Stimulated activated naive CD8-positive, alpha-beta T cell treated with anti-CD3 and anti-CD28 coated beads, Interleukin-15, Interleukin-2, amounts not matched to agents 100 U/mL and 50 U/mL, for 24 hours (primary cell): ENCODE measurements at places on chromosomes 7 and 10.

DNA sequence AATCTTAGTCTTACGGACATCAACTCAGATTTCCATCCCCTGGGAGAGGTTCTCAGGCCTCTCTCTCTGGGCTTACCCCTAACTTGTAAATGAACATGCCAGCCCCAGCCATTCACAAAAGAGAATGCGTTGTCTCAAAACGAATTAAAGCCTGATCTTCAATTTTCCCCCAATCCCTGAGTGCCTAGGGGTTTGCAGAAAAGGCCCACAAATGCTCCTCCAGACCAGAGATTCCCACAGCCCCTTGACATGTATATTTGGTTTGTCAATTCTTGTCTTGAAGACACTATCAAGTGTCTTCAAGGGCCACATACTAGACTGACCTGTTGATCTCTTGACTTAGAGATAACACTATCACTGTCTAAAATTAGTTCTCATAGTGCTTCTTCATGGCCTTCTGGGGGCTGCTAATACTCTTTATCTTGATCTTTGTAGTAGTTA is 11.9 kb upstream of the HOXA13 start:
- no peak for DNase-seq

- no peak for DNase-seq
Measured at GRCh38 chr7:40721342-40721949, 586.6 kb downstream of the SUGCT start.

DNA sequence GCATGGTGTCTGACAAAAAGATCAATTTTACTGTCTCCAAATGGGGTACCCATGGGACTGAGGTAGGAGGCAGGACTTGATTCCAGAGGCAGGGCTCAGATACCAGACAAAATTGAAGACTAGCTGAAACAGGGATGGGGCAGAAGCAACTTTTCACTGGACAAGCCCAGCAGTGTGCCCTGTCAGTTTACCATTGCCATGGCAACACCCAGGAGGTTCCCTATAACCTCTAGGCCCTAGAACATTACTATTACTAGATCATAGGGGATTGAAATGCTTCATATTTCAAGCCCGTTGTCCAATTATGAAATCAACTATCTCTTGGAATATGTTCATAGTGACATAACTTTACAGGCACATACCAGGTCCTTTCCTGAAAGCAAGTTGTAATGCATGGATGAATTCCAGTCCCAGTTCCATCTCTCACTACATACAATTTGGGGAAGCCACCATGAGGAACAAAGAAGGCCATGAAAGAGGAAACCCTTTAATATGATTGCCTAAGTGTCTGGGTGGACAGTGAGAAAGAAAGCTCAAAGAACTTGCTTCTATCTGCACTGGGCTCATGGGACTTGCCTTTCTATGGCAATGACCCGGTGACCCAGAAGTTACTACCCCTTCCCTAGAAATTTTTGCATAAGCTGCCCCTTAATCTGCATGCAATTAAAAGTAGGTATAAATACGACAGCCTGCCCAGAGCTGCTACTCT is 557.9 kb downstream of the KCNMA1 start:
- no peak for DNase-seq

DNA sequence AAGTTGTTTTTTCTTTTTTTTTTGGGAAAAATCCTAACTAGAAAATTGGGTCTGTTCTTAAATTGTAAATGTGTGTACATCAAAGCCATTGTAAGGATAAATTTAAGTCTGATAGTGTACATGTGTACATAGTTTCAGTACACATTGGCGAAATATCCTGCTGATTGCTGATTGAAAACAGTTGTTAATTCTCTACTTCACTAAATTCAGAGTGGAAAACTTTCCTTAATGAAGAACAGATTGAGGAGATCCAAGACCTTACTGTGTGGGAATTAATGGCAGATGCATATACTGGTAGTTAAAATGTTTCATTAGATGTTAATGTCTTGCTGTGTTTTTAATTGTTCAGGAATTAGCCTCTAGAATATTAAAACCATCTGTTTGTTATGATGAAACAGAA is 506.0 kb downstream of the AUTS2 start:
- DNase-seq, result no peak

GRCh38 chr10:21297603-21298383 is 227.7 kb downstream of the SKIDA1 start:
- DNase-seq, result no peak

GRCh38 chr7:5237286-5237685 is 45.5 kb upstream of the SLC29A4 start:
- no peak for DNase-seq

- DNase-seq, result peak; percentile 85
Measured at GRCh38 chr10:62681211-62681940, 123.1 kb upstream of the ADO start.

- no peak for DNase-seq
Measured at GRCh38 chr7:70317356-70317755, 719.1 kb downstream of the AUTS2 start.

DNA sequence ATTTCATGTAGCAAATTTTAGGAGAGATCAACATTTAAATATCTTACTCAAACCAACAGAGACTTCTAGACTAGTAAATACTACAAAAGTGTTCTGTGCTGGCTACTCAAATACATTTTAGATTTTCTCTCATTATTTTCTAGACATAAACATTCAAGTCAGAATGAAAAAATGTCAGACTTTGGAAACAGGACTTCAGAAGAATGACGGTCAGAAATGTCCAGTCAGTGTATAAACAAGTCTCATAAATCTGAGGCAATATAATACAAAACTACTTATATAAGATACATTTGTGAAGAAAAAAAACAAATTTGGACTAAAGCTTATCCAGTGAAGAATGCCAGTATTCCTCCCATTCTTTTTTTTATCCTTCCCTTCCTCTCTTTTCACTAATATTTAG is 25.9 kb downstream of the RNLS start:
- DNase-seq, result no peak

- DNase-seq, result no peak
Measured at GRCh38 chr7:155279787-155280445, 17.8 kb upstream of the INSIG1 start.

DNA sequence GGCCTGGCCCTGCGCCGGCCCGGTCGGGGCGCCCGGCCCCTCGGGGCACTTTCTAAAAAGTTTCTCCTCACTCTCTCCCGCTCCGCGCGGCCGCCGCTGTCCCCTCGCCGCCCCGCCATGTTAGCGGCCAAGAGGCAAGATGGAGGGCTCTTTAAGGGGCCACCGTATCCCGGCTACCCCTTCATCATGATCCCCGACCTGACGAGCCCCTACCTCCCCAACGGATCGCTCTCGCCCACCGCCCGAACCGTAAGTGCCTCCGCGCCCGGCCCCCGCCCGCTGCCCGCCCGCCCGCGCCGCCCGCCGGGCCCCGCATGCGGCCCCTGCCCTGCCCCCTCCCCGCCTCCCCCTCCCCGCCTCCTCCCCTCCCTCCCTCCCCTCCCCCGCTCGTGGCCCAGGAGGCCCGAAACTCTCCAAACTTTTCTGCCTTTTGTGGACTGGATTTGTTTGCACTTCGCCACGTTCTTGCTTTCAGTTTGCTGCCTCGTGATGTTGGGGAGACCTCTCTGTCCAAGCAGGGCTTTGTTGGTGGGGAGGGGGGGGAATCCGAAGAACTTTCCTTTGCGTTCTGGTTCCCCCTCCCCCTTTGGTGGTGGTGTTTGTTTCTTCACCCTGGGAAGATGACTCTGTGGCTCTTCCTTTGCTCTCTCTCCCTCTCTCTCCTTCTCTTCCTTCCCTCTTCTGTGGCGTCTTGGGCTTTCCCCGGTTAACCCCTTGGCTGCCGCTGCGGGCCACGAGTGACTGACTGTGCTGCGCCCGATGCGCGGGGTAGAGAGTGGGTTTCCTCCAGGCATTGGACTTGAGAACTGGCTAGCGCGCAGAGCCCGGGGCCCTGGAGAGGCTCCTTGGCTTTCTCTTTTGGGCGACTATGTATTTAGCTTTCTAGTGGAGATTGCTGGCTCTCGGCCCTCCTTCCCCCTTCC is 1.6 kb downstream of the TCF7L2 start:
- DNase-seq, result peak; percentile 60

GRCh38 chr7:106071999-106072714 is 40.0 kb downstream of the SYPL1 start:
- DNase-seq, result no peak

GRCh38 chr10:93408783-93409182 is 73.4 kb downstream of the MYOF start:
- no peak for DNase-seq

DNA sequence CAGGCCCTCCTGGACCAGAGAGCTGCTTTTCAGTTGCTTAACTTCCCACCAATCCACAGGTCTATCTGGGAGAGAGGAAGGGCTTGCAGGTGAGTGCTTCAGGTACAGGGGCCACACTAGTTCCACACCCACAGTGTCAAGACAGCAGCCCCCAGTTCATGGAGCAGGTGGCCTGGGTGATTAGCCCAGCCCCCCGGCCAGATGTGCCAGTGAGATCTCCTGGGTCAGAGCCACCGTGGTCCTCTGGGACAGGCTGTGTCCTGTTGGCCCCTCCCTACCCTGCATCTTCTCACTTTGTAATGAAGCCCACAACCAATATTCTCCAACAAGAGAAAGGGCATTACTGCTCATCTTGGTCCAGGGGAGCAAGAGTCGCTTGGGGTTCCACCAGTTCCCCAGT is 30.6 kb downstream of the DRGX start:
- DNase-seq, result no peak

DNA sequence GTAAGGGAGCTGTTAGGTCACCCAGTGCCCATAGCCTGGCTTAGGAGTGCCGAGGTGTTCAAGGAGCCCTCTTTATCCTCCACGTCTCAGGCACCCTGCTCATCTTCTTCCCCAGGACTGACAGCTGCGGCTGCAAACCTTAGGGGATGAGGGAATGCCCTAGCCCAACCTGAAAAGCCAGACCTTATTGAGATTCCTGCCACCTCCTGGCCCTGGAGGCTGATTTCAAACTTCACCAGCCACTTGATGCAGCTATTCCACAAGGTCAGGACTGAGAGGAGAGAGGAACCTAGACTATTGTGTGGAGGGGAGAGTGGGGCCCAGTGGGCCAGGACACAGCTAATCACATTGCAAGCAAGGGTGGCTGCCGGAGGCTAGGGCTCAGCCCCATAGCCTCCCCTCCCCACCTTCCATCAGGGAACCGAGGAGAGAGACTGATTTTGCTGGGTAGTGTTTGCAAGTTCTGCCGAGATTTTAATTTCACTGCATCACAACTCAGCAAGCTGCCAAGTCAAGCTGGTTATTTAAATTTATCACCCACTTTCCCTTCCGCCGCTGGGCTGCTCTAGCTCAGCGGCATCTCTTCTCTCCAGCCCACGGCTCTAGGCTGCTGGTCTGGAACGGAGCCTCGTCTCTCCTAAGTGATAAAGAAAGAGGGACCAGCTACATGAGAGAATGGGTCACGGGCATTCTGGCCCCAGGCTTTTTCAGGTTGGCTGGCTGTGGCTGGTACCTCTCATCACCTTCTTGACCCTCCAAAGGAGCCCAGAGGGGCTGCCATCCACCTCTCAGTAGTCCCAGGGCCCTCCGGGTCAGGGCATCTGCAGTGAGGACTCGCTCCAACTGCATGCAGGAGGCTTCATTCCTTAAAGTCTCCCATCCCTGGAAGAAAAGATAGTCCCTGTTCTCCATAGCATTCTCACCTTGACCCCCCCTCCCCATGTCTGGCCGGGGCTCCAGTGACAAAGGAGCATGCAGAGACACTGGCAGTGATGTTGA is 66.7 kb downstream of the PAX2 start:
- no peak for DNase-seq

DNA sequence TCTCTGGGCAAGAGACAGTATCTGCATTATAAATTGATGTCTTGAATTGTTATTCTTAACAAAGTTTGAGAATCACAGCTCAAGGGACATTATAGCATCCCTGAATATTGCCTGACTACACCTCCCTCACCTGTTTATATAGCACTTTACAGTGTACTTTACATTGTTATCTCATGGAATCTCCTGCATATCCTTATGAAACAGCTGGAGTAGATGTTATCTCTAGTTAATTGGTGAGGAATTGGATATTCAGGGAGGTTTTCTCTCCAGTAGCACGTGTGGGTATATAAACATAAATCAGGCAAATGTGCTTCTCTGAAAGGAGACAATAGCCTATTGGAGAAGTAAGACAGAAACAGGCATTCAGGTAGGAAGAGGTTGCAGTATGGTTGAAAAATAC is 117.2 kb downstream of the SRI start:
- no peak for DNase-seq

- DNase-seq, result no peak
Measured at GRCh38 chr7:82209179-82209747, 234.3 kb downstream of the CACNA2D1 start.

DNA sequence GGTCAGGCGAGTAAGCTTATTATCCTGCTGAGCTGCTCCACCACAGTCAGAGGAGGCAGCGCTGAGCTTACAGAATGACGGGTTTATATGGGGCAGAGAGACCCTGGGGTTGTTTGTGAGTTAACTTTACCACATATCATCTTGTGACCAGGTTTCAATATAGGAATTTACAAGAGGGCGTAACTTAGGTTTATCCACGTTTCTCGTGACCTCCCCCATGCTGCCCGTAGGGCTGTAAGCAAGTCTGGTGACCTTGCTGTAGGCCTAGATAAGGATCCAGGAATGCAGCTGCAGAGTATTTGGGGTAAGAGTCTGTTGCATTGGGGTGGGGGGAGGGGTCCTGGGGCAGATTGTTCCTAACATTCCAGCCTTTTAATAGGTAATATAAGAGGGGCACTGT is 24.6 kb downstream of the SCIN start:
- DNase-seq, result no peak

GRCh38 chr7:107207459-107207858 is 38.7 kb downstream of the HBP1 start:
- DNase-seq, result no peak

- no peak for DNase-seq
Measured at GRCh38 chr7:33792547-33793105, 112.7 kb upstream of the BMPER start.

DNA sequence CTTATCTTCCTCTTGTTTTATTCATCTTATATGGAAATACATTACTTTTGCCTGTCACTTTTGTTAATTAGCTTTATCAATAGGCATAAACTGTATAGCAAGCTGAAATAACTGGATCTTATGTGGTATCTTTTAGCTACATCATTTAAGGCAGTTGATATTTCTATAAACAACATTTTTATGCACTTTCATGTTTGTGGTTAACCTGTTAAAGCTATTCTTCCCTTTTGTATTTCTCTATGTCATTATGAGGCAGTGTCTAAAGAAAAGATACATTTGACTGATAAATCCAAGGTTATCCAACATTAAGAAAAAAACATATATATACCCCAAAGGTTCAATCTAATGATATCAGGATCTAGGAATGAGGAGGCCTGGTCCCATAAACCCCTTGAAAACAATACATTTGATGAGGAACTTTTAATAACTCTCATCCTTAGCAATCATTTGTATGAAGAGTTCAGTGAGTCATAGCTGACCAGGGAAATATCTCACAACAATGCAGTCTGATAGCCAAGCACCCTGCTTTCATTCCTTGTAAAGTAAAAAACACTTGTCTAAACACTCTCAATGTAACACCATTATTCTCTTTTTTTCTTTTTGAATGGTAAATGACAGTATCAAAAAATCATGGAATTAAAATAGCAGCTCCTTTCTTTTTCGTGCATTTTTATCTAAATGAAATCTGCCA is 300.9 kb downstream of the NEBL start:
- no peak for DNase-seq

GRCh38 chr7:148144827-148145226 is 445.7 kb upstream of the C7orf33 start:
- no peak for DNase-seq

GRCh38 chr10:49298671-49298982 is 343 bp upstream of the C10orf71 start:
- DNase-seq, result no peak
